ENCODE measurements at places on chromosomes 1 and 21.

- DNase-seq: no peak
Observed at GRCh38 chr1:235734335-235734734, 84.8 kb upstream of the GNG4 start.

DNA sequence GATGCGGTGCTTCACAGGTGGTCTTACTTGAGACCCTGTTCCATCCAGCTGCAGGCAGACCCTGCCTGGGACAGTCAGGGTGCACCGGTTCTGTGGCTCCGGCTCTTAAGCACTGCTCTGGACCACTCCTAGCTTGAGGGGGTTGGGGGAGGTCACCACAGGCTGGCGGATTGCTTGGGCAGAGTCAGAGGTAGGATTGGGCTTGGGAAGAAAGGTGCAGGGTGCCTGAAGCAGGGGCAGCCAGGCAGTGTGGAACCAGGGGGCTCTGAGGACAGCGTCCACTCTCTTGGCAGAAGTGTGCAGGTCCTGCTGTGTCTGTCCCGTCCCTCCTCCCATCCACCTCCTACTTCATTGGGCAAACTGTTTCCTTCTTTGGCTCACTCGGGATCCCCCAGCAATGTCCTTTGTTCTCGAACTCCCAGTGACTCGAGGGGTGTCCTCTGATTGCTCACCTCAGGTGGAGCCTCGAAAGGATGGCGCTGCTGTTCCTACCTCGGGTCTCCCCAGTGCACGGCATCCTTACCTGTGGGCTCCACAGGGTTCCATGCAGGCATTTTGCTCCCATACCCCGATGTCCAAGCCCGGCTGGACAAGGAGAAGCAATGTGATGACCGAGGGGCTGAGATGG lies 1.7 kb downstream of the PDXK start:
- DNase-seq: no peak

DNA sequence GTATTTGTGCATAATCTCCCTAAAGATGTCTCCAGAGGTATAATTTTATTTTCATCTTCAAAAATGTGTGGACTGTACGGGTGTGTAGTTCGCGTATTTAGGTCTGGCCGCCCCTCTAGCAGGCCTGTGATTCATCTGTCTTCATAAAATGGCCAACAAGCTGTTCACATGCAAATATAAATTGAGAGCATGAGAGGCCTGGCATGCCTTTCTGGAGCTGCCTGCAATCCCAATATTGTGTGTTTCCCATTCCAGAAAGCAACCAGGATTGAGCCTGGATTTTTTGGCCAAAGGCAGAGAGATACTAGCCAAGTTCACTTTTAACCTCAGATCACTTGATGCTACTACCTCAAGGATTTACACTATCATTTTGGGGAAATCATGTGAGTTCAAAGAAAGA lies 197.2 kb downstream of the NFIA start:
- DNase-seq: no peak

GRCh38 chr1:114750780-114751179 lies 7.0 kb downstream of the CSDE1 start:
- no peak for DNase-seq

- DNase-seq: no peak
Observed at GRCh38 chr1:24903560-24903954, 26.5 kb downstream of the RUNX3 start.

- no peak for DNase-seq
Observed at GRCh38 chr1:209802780-209803152, 3.2 kb downstream of the IRF6 start.

DNA sequence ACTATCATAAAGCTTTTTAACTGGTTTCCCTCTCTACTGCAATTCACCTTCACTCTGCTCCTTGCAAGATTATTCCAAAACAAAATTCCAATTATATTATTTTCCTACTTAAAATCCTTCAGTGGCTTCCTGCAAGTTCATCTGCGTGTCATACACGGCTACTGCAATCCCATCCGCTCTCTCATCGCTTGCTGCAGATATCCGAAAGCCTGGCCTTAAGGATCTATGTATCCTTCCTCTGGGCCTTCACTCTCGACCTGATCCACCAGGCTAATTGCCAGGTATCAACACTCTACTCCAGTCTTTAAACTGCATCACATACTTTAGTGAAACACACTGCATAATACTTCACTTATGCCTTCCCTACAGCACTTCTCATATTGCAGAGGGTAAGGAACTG lies 44.0 kb downstream of the VAV3 start:
- DNase-seq: no peak

- no peak for DNase-seq
Observed at GRCh38 chr1:176801514-176802020, 338.6 kb downstream of the PAPPA2 start.

GRCh38 chr1:25568834-25569596 lies 25.6 kb downstream of the LDLRAP1 start:
- no peak for DNase-seq

GRCh38 chr1:31984419-31985347 lies 29.0 kb upstream of the KHDRBS1 start:
- DNase-seq: no peak

DNA sequence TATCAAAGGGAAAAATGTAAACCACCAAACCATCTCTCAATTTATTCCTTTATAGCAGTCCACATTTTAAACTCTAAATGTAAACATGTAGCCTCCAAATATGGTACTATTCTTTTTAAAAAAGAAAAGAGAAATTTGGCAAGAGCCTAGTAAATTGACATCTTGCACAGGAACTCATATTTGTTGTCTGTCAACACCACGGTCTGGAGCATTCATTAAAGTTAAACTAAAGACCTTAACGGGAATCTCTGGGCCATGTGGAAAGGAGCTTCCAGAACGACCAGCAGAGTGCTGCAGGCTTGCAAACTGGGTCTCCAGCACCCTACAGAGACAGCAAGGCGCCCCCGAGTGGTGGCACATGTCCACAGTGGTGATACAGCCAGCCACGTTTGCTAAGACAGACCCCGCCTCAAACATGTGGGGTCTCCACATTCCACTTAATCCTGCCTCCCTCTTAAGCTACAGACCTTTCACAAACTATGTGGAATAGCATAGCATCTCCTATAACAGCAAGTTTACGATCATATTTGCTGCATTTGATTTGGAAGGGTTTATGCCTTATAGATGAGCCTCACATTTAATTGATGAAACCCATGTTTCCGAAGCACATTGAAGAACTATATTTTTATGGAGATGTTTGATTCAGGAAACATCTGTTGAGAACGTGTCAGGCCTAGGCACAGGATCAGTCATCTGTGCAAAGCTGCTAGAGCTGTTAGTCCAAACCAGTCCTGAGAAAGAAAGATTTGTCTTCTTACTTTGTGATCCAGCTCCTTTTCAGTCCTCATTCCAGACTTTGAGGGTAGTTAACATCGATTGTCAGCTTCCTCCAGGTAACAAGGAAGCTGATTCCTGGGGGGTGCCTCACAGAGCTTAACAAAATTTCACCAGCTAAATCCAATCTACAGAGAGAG lies 96.4 kb upstream of the BACE2 start:
- no peak for DNase-seq

GRCh38 chr1:67836769-67837168 lies 3.5 kb upstream of the GNG12 start:
- DNase-seq: no peak

DNA sequence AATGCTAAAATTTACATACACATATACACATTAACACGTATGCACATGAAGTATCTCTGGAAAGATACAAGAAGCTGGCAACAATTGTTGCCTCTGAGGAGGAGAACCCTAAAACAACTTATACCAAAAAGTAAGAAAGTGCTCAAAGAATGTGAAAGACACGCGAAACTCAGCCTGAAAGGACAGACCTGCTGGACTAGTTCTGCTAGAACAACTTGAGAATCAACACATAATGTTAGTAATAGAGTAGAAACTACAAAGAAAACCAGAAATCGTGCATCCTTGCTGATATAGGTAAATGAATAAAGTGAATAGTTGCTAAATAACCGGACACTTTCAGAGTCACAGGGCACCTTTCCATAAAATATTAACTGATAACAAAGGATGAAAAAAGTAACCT lies 242.5 kb downstream of the RERE start:
- no peak for DNase-seq

- no peak for DNase-seq
Observed at GRCh38 chr21:44583800-44584147, 3.4 kb upstream of the KRTAP10-5 start.

GRCh38 chr1:24968941-24969585 lies 39.0 kb upstream of the RUNX3 start:
- no peak for DNase-seq

DNA sequence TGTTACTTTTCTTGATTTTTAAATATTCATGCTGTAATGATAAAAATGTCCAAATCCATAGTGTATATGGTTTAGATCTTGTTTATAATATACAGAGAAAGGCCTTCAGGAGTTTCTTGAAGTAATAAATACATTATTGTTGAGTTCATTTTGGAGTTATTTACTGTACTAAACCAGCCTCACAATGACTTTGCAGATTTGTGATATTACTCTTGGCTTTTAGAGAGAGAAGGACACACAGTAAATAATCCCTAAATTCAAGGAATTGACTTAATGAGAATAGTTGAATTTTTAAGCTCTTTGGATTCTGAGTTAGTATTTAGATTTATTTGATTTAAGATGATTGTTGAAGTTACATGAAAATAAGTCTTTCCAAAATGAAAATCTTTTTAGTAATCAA lies 38.9 kb downstream of the RABGAP1L start:
- DNase-seq: no peak

- no peak for DNase-seq
Observed at GRCh38 chr1:216785221-216785620, 62.0 kb upstream of the ESRRG start.

GRCh38 chr1:19811206-19811851 lies 3.8 kb downstream of the RNF186 start:
- DNase-seq: peak; percentile 11

DNA sequence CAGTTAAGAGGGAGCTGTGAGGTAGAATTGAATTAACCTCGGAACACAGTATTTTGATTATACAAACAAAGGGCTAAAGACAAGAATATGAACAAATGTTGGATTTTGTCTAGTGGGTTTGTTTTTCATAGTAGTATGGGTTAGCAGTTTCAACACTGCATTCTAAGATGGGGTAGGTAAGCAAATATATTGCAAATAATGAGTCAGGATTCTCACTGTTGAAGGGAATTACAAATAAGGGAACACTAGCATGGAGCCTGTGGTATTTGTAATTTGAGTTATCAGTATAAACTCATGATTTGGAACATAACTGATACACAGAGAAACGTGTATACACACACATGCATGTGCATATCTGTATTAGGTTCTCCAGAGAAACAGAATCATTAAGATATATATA lies 44.5 kb downstream of the CD55 start:
- no peak for DNase-seq

- DNase-seq: no peak
Observed at GRCh38 chr1:29786195-29786594, 549.9 kb downstream of the PTPRU start.

DNA sequence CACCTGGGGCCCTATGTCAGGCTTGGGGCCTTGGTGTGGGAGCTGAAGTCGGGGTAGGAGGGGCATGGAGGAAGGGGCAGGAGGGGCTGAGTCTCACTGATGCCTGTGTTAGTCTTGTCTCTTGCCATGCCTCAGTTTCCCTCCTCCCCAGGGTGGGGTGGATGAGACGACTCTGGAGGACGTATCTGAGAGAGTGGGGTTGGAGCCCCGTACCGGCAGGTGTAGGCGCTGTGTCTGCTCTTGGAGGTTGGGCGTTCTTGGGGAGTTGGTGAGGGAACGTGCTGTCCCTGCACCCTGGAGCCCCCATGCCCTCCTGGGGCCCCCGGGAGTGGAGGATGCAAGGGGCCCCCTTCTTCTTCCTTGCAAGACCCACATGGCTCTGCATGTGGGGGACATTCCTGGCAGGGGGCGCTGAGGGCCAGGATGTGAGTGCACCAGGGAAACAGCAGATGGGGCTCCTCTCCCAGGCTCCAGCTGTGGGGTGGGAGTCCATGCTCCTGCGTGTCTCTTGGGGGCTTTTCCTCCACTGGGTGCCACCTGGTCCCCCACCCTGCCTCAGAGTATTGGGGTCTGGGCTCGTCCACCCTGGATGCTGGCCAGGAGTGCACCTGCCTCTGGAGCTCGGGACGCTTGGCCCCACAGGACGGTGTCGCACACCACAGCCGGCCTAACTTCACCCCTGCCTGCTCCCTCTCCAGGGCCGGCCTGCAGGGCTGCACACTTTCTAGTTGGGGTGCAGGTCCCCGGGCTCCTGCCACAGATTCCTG lies 1.4 kb upstream of the TNFRSF14 start:
- no peak for DNase-seq

- DNase-seq: no peak
Observed at GRCh38 chr1:182709225-182709764, 24.9 kb upstream of the RGS8 start.

- peak; percentile 48 for DNase-seq
Observed at GRCh38 chr21:36028127-36029069, 31.9 kb downstream of the SETD4 start.

GRCh38 chr1:154812877-154813276 lies 57.2 kb downstream of the KCNN3 start:
- no peak for DNase-seq

DNA sequence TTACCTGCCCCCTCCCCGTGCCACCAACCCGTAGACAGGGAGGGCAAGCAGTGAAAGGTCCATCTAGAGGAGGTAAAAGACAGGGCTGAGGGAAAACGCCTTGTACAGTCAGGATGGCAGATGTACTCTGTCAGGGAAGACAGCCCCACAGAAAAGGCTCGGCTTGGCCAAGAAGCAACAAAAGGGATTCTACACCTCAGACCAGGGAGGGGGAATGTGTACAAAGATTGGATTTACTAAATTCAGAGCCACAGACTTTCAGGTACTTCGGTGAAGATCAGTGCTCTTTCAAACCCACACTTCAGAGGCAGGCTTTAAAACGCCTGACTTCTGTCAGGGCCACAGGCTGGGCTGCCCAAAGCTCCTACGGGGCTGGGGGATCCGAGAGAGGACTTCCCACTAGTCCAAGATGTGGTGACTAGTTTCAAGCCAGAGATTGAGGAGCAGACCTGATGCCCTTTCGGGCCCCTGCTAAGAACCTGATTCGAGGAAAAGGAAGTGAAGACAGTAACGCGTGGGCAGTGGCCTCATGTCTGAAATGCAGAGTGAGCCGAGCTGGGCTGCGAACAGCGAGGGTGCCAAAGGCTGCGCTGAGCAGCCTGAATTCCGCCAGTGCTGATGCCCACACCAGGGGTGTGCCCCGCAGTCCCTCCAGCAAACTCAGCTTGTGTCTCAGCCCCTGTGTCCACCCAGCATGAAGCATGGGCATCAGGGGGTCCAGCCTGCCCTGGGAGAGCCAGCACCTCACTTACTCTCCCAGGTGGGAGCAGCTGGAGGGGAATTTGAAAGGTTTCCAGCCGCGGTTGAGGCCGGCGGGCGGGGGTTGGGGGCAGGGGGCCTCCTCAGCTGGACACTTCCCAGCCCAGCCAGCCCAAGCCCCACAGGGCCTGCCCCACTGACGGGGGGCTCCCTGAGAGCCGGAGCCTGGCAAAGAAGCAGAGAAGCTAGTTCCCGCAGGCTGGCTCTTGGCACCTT lies 36.2 kb downstream of the KIAA1614 start:
- DNase-seq: no peak

DNA sequence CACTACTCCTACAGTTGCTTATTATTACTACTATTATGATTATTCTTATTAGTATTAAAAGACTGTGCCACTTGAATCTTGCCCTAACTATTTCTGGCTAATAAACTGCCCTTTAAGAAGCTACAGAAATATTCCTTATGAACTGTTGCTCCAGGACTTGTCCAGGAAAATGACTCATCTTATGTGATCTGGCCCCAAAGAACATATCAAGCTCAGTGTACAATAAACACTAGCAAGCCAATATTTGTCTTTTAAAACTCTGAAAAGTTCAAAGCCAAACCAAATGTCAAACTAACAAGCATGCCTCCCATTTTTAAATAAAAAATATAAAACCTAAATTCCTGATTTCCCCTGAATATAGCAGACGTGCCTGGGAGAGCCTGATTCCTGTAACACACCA lies 88.7 kb upstream of the SIM2 start:
- DNase-seq: no peak

- no peak for DNase-seq
Observed at GRCh38 chr1:184289825-184290550, 96.8 kb upstream of the C1orf21 start.
